Gastrocnemius medialis (tissue), 4 donors: ENCODE measurements at places on chromosomes 4 and X. TPM values are rescaled to one million over a fixed set of nuclear protein-coding genes. Genes with fewer than 3 reads are reported as not detected.

The GLUD2 gene
- not detected for total RNA-seq

The VCX gene
- total RNA-seq, result not detected

The TEX13C gene
- total RNA-seq, result not detected

The XK gene
- total RNA-seq, result 4.9 TPM

The GATA1 gene
- total RNA-seq, result not detected

The FAM47E gene
- 0.56 TPM for total RNA-seq

The DUSP21 gene
- not detected for total RNA-seq

The DCAF12L2 gene
- total RNA-seq, result not detected

The PRAF2 gene
- 4.5 TPM for total RNA-seq

The USP38 gene
- 95.0 TPM for total RNA-seq

The PARM1 gene
- total RNA-seq, result 9.3 TPM

The SLC10A6 gene
- total RNA-seq, result 1.5 TPM

The MRPS18C gene
- 36.6 TPM for total RNA-seq

The ZMAT1 gene
- total RNA-seq, result 0.68 TPM

The RBM47 gene
- total RNA-seq, result 1.5 TPM

The CXXC4 gene
- total RNA-seq, result 0.24 TPM

The CPZ gene
- total RNA-seq, result not detected

The CSN1S1 gene
- not detected for total RNA-seq

The EGF gene
- total RNA-seq, result 22.5 TPM

The ABCG2 gene
- 0.22 TPM for total RNA-seq

The CT83 gene
- not detected for total RNA-seq

The ATP2B3 gene
- not detected for total RNA-seq

The DACH2 gene
- total RNA-seq, result not detected

The CTAG1B gene
- not detected for total RNA-seq

The BEX4 gene
- total RNA-seq, result 5.2 TPM

The CENPVL1 gene
- total RNA-seq, result not detected

The CXorf49B gene
- total RNA-seq, result not detected

The AMTN gene
- not detected for total RNA-seq

The TRAPPC11 gene
- 19.4 TPM for total RNA-seq

The SCML2 gene
- total RNA-seq, result 2.9 TPM

The UCHL1 gene
- 176 TPM for total RNA-seq

The CXCL10 gene
- 0.97 TPM for total RNA-seq

The ADGRG2 gene
- total RNA-seq, result 0.11 TPM

The RRH gene
- total RNA-seq, result not detected

The NR0B1 gene
- not detected for total RNA-seq

The XPNPEP2 gene
- 2.0 TPM for total RNA-seq

The SLC26A1 gene
- not detected for total RNA-seq

The DRD5 gene
- total RNA-seq, result not detected

The MMAA gene
- 5.1 TPM for total RNA-seq

The FAT4 gene
- total RNA-seq, result 3.4 TPM

The CCNQ gene
- total RNA-seq, result 55.6 TPM

The PLAC8 gene
- total RNA-seq, result not detected

The SSX4 gene
- not detected for total RNA-seq

The ERAS gene
- not detected for total RNA-seq

The RHOH gene
- total RNA-seq, result not detected

The P2RY8 gene
- total RNA-seq, result 0.38 TPM

The GAGE12F gene
- not detected for total RNA-seq
